Hematopoietic multipotent progenitor cell treated with erythropoietin and hydrocortisone succinate and interleukin-3 and kit ligand, for 15 days (in vitro differentiated cells): ENCODE measurements at places on chromosomes 12 and 14.
A peak's percentile ranks its signal among the peaks of the same experiment; 100 is the strongest.

DNA sequence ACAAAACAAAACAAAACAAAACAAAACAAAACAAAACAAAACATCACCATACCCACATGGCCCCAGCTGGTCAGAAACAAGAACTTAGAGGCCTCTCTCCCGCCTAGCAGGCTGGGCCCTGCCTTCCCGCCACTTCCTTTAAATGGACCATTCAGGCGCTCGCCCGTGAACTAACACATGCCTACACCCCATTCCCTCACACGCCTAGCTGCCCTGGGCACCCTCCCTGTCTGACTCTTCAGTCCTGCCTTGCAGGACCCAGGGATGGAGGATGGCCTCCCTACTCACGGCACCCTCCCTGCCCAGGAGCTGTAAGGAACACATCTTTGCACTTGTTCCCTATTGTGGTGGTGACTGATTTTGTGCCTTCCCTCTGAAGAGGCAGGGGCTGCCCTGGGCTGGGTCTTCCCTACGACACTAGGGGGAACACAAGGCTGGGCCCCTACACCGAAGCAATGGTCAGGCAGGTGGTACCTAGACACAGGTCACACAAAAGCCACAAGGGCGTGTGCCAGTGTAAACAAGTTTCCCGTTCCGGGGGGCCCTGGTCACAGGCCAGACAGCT lies 21.5 kb downstream of the P2RX2 start:
- no peak for DNase-seq

DNA sequence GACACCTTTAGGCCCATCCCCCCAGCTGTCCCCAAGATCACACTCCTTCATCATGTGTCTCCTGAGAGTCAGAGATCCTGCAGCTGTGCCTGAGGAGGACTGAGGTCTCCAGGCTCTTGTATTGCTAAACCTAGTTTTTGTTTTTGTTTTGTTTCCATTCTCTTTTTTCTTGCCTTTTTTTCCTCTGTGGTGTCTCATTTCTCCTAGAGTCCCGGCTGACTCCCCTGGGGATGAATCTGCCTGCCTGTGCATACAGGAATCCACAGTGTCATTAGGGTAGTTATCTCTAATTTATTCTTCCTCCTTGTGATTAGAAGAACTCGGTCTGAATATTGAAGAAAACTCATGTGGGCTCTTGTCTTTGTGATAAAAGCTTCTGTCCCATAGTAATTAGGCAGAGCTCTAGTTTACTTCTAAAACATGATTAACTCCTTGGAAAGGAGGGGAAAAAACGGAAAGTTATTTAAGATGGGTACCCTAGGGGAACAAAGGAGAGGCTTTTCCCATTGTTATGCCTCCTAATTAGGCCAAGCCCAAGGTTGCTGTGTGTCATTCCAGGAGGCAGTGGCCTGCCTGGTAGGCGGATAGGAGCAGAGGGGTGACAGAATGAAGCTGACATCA lies 343.2 kb downstream of the ZFP36L1 start:
- DNase-seq = no peak

DNA sequence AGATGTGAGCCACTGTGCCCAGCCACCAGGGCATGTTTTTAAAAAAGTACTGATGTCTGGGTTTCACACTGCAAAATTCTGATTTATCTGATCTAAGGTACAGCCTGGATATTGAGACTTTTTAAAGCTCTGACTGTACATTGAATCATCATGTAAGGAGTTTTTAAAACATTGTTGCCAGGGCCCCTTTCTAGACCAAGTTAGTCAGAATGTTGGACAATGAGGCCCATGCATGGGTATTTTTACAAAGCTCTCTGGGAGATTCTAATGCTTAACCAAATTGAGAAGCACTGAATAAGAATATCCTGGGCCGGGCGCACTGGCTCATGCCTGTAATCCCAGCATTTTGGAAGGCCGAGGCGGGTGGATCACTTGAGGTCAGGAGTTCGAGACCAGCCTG lies 16.7 kb downstream of the TMEM19 start:
- DNase-seq = no peak

DNA sequence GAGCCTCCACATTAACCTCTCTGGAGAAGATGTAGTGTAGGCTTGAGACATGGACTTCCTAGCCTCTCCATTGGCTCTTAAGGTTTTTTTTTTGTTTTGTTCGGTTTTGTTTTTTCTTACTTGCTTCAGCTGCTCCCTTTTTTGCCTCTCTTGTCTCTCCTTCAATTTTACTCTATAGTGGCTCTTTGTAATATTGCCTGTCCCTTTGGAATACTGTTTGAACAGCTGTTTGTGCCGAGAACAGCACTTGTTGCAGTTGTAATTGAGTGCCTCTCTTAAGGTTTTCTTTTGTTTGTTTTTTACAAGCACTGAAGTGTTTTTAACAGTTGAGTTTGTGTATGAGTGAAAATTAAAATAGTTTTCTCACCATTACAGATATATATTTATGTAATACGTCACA lies 567.7 kb downstream of the LRFN5 start:
- DNase-seq = no peak

DNA sequence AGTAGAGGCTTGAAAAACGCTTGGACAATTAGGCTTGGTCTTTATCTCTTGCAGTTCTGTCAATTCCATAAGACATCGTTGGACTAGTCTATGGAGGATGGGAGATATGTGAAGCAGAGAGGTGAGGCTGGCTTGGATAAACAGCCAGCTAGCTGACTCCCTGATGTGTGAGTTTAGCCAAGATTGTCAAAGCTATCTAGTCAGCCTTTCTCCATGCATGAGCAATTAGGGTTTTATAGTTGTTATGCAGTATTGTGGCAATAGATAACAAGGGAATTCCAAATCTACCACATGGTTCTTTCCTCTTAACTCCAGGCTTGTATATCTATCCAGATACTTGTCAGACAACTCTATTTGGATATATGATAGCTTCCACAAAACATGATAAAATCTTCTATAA lies 153.6 kb upstream of the NRXN3 start:
- no peak for DNase-seq

DNA sequence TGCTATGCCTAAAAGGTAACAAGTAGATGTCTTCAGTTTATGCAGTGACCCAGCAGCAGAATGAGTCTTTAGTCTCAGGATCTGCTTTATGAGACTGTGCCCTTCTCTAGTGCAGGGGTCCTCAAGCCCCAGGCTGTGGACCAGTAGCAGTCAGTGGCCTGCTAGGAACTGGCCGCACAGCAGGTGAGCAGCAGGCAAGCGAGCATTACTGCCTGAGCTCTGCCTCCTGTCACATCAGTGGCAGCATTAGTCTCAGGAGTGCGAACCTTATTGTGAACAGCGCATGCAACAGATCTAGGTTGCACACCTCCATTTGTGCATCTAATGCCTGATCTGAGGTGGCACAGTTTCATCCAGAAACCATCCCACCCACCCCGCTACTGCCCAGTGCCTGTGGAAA lies 38.4 kb downstream of the LRP6 start:
- no peak for DNase-seq

DNA sequence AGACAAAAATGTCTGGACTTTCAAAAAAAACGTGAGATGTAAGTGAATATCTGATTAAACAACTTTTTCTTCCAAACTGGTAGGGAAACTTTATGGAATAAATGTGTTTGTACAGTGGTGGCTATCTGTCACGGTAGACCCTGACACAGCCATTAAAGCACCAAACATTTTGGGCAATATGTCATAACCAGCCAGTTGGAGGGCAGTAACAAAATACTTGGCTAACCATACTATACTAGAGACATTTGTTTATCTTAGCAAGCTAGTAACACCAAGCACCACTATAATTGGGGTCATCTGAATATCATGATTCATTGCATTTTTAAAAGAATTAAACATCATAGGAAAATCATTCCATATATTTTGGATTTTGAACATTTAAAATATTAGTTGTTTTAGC lies 6.0 kb upstream of the MYF6 start:
- DNase-seq = no peak

DNA sequence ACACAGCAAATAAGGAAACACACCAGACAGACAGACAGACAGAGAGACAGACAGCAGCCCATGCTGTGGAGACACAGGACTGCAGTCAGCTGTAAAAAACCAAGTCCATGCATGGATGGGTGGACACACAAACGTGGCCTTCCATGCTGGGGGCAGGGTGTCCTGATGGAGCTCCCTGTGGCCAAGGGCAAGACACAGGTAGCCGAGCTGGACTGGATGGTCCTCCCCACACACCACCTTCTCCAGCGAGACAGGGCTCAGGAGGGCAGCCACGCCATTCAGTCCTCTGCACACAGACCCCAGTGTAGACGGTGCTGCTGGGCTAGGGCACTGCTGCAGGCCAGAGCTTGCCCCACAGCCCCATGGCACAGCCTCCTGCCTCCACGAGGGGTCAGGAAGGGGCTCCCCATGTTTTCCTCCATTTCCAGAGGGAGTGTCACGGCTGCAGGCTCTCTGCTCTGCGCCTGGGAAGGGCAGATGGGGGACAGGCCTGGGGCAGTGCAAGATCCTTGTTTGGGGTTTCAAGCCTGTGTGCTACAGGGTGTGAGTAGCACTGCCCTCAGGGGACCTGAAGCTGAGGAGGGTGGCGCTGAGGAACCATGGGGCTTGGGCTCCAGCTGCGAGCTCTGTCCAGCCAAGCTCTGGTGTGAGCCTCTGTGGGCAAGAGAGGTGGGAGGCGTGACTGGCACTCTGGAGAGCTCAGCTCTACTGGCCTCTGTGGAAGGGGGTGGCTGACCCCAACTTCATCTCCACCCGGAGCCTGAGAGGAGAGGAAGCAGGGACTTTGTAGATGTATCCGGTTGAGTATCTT lies 67.9 kb downstream of the GALNT9 start:
- DNase-seq = no peak

GRCh38 chr14:101187816-101188570 lies 284.5 kb upstream of the RTL1 start:
- DNase-seq = no peak

DNA sequence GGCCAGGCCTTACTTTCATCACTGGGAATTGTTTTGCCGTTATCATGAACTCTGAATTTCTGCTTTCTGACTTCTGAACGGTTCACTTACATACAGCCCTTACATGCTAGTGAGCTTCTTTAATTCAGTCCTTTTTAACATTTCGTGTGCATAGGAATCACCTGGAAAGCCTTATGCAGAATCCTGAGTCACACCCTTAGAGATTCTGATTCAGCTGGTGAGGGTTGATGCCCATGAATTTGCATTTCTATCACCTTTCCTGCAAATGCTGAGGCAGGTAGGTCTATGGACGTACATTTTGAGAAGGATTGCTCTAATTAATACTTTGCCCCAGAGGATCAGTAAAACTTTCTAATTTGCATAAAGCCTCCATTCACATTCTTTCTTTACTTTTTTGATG lies 44.0 kb downstream of the PPHLN1 start:
- DNase-seq = no peak

DNA sequence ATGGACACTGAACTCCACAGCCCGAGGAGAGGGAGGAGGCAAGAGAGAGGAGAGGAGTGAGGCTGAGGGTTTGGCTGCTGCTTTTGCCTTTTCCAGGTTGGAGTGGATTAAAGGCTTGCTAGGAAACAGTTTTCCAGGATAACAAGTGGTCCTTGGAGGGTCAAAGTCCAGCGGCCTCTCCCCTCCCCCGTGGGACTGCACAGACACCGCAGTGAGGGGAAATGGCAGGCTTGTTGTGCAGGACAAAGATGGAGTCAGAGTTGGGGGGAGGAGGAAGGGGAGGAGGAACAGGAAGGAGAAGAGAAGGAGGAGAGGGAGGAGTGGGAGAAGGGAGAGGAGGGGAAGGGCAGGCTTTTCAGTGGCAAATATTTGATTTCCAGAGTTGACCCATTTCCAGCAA lies 245.5 kb downstream of the RBM19 start:
- DNase-seq = no peak

GRCh38 chr14:44700184-44700583 lies 193.1 kb upstream of the FSCB start:
- DNase-seq = no peak

GRCh38 chr12:106082216-106083175 lies 56.3 kb downstream of the NUAK1 start:
- no peak for DNase-seq

DNA sequence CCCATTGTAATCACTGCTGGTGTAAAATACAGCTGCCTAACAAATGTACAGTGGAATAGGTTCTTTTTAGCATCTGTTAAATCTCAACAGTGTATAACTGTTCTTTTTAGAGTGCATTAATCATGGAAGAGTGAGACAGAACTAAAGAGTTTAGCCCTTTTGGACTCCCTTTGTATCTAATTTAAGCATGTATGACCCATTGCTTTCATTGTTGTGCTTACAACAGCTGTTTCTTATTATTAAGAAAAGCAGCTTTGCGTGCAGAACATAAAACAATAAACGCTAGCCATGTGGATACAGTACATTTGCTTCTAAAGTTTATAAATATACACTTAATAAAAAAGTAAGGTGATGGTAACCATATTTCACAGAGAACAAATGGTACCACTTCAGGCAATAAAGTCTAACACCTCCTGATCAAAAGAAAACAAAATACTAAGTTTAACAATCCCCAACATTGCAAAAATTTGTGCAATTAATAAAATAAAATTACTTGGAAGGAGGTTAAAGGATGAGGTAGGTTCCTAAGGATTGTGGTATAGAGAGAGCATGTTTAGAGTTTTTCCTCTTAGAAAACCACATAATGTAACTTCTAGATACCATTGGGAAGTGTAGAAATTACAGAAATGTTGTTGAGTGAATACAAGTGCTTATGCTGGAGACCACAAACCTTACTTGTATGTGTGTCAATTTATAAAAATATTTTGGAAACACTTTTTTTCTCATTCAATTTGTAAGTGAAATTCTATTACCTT lies 448.7 kb downstream of the SLC6A15 start:
- DNase-seq = no peak

- DNase-seq = no peak
Observed at GRCh38 chr14:50123062-50123461, 6.7 kb upstream of the VCPKMT start.

DNA sequence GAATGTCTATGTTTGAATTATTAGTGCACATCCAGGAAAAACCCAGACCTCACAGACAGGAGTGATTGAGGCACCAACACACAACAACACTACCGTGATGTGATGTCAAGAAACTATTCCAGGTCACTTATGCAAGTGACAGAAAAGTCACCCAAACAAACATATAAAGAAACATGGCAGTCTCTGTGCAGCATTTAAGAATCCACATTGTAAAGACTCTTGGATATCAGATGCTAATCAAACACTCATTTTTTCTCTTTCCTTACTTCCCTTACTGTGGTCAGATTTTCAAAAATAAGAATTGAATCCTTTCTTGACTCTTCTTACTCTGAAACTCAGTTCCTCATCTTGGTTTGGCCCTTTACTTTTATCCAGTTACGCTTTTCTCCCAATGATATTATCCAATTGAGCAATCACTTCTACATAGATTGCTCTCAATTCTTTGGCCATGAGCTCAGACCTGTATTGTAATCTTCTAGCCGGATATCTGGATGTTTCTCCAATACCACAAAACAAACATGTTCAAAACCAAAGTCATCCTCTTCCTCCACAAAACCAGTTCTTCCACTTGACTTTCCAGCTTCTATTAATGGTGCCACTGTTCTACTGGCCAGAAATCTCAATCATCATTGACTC lies 115.4 kb downstream of the DUSP6 start:
- no peak for DNase-seq

GRCh38 chr14:26213846-26214575 lies 383.8 kb downstream of the NOVA1 start:
- DNase-seq = no peak

GRCh38 chr12:70719672-70720420 lies 82.6 kb upstream of the PTPRB start:
- peak; percentile 12 for DNase-seq
